ENCODE measurements at places on chromosomes 5 and 9.

GRCh38 chr9:97059626-97060025, 20.7 kb upstream of the CTSV start:
- no peak for DNase-seq

- DNase-seq, result no peak
Observed at GRCh38 chr9:32899181-32899580, 102.2 kb downstream of the APTX start.

- no peak for DNase-seq
Observed at GRCh38 chr9:108536836-108537601, 318.8 kb downstream of the ACTL7B start.

DNA sequence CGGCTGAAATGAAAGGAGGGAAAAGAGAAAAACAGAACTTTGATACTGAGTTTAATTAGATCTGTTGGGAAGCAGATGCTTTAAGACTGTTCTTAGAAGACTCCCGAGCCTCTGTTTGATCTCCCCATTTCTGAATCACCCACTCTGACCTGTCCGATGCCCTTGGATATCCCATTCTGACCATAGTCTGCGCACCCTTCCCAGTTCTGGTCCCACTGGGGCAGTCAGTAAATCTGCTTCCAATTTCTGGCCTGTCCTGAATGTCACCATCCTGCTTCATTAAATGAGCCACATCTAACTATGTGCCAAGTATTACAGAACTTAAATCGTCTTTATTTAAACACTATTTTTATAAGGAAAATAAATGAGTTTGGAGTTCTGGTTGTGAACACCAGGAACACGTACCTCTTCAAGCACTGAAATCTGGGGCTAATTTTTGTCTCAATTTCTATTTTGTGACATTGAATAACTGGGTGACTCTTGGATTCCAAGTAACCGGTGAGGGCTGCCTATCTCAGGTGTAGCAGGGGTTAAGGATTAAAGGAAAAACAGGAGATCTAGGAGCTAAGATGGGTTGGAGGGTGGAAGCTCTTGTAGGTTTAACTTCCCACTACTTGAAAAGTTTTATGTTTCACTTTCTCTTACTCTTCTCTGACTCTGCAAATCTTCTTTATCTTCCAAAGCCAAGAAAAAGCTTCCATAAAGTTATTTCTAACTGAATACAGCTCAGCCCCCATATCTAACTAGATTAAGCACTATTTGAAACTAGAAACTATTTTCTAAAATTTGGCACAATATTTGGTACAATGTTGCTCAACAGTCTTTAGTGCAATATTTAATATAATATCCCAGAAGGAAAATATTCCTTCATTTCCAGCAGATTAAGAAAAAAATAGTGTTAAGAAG, 40.1 kb downstream of the ALDH1A1 start:
- DNase-seq, result no peak

- no peak for DNase-seq
Observed at GRCh38 chr9:136314056-136314416, 10.1 kb upstream of the CCDC187 start.

DNA sequence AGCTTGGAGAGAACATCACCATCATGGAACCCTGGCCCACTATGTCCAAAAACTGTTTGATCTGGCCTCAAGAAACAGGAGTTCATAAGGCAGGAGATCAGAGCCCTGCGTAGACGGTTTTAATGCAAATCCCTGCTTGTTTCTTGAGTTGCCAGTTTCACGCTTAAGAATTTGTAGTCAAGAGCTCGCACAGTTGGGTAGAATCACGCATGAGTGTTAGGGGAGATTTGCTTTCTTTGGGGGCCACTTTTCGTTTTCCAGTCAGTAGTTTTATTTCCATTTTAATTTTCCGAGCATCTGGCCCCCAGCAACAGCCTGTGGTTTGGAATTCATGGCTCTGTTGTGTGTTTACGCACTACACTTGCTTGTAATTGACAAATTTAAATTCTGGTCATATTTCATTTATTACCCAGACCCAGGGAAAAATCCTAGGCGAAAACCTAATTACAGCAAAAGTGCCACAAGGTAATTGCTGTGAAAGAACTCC, 6.6 kb upstream of the C5orf58 start:
- DNase-seq, result no peak

- DNase-seq, result no peak
Observed at GRCh38 chr5:80191991-80192398, 63.9 kb downstream of the SERINC5 start.

DNA sequence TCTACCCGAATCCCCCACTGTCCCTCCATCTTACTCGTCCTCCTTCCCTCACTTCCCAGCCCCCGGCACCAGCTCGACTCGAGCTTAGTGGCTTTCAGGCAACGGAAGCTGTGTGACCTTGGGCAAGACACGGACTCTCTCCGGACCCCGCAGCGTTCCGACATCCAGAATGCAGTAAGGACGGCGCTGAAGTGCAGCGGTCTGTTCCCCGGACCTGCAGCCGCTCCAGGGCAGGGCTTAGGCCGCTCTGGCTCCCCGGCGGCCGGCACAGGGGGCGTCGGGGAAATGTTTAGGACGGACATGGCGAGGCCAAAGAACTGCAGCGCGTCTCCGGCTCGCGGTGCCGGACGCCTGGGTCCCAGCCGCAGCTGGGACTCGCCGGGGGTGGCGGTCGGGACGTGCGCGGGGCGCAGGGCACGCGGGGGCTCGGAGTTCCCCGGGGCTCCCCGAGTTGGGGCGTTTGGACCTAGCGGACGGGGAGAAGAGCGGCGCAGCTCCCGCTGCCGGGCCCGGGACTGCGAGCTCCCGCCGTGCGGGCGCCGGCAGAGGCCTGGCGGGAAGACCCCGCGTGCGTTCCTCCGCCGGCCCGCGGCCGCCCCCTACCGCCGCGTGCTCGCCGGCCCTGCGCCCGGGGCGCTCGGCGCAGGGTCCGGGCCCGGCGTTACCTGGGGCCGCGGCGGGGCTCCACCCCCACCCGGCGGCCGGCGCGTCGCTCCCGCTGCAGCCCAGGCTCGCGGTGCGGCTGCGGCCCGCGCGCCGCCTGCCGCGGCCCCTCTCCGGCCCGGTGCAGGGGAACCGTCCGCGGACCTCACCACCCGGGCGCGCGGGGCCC, 5.6 kb upstream of the RNF44 start:
- DNase-seq, result peak; percentile 70

- no peak for DNase-seq
Observed at GRCh38 chr5:59416026-59416425, 477.5 kb downstream of the PDE4D start.

GRCh38 chr9:111195766-111196165, 134.3 kb downstream of the OR2K2 start:
- DNase-seq, result no peak

- DNase-seq, result no peak
Observed at GRCh38 chr5:116068028-116068632, 16.7 kb upstream of the COMMD10 start.

GRCh38 chr9:22060831-22061383, 51.8 kb upstream of the CDKN2B start:
- DNase-seq, result no peak

DNA sequence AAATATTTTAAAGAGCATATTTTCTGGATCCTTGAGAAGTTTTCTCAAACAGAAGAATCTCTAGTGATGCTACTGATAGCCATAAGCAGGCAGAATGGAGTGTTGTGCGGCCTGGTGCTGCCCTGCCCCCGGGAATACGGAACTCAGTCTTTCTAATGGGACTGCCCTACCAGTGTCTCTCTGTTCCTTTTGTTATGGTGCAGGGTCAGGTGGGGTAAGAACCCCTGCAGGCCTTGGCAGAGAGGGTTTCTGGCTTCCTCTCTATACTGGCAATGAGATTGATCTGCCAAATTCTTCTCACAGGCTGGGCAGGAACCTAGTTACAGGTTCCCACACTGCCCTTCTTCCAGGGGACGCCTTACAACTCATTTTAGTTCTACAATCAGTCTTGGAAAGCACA, 2.6 kb downstream of the IL5 start:
- no peak for DNase-seq

GRCh38 chr9:4059437-4059836, 240.4 kb downstream of the GLIS3 start:
- DNase-seq, result no peak

DNA sequence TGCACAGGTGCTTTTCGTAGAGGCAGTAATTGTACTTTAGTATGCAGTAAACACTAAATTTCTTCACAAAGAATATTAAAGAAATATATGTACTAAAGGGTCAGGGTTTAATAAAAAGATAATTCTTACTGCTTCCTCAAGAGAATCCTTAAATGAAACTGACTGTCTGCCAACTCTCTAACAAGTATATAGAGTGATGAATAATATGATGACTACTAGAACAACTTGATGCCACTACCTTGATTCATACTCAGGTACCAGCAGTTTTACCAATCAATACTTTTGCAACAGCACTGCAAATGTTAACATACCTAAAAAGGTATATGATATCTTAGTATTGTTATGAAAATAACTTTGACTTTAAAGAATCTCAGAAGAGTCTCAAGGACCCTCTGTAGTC, 3.8 kb downstream of the YIPF5 start:
- DNase-seq, result no peak

DNA sequence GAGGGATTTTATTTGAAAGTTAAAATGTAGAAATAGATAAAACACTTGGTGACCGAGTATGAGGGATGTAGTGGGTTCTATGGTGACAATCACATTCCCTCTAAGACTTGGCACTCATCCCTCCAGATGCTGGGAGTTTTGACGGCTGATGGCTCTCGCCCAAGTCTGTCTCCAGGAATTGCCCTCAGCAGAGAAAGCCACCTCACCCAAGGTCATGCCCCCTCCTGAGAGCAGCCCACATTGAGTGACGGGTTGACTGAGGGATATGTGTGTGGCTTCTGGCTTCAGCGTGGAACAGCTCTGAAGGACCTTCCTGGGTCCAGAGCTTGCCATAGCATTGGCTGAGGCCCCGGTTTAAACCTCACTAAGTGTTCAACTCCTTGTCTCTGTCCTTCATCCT, 19.4 kb downstream of the CAVIN4 start:
- no peak for DNase-seq

DNA sequence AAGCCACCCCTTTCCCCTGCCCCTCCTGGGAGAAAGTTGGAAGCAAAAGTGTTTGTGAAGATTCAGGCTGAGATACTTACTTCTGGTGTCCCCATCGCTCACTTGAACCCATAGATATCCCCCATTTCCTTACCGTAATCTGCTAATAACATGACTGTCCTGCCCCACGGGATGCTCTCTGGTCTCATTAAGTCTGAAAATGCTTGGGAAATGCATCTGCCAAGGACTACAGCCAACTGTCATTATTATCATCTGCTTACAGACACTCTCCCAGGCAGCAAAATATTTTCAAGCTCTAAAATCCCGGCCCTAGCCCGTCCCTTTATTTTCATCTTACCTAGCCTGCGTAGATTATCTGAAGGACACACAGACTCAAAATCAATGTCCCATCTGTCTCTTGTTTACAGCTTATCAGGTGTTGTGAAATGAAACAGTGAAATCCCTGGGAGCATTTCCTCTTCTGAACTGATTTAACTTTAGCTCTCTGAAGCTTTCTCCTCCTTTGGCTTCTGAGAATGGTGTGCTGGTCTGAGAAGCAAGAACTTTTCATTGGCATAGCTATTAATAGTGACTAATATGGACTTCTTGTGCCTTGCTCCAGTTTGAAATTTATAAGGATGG, 126.9 kb upstream of the OSMR start:
- DNase-seq, result no peak

DNA sequence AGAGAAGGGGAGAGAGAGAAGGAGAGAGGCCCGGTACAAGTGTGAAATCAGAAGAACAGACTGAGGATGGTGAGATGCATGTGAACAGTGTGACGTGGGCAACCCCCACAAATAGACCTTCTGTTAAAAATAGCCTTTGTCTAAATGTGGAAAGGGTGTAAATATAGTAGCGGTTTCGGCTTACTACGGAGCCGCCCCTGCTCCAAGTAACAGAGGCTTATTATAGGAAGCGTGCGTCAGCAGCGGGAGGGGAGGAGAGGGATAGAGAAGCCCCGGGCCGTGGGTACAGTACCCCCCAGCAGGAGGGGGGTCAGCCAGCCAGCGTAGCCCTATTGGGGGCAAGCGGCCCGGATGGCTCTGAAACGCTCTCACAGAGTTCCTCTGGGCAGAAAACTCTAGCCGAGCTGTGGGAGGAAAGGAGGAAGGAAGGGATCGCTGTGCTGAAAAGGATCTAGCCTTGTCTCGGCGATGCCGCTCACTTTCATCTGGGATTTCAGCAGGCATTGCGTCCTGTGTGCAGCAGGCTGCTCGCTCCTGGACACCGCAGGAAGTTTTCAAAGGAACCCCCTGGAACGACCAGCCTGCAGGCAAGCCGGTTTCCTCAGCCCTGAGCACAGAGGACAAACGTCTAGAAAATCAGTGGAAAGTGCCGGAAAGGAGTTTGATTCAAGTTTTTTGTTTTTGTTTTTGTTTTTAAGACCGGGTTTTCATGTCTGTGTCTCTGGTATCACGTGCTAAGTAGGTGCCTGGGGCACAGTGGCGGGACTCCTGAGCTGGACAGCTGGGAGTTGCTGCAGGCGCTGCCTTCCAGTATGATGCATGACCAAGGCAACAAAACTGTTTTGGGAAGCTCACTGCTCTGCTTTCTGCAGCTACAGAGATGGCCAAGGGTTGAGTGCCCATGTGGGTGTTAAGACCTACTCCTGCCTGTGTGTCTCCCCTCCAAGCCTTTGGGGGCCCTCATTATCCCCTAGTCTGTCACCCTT, 146.6 kb downstream of the SEC61B start:
- no peak for DNase-seq

GRCh38 chr5:157857816-157858526, 974 bp downstream of the CLINT1 start:
- DNase-seq, result no peak

DNA sequence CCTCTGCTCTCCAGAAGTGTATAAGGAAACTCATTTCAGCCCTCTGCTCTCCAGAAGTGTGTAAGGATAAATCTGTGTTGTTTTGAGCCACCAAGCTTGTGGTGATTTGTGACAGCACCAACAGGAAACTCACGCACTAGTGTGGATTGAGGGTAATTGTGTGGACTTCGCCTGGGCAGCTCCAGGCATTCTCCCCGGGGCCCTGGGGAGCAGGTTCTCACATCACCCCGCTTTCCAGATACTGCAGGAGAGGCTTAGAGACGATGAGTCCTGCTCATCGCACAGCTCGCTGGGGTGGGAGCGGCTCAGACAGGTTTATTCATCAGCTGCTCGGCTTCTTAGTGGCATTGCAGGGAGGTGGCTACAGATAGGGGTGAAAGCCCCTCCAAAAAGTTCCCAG, 38.4 kb upstream of the RNF130 start:
- peak; percentile 5 for DNase-seq

GRCh38 chr9:38439291-38439915, 15.1 kb upstream of the IGFBPL1 start:
- DNase-seq, result no peak

DNA sequence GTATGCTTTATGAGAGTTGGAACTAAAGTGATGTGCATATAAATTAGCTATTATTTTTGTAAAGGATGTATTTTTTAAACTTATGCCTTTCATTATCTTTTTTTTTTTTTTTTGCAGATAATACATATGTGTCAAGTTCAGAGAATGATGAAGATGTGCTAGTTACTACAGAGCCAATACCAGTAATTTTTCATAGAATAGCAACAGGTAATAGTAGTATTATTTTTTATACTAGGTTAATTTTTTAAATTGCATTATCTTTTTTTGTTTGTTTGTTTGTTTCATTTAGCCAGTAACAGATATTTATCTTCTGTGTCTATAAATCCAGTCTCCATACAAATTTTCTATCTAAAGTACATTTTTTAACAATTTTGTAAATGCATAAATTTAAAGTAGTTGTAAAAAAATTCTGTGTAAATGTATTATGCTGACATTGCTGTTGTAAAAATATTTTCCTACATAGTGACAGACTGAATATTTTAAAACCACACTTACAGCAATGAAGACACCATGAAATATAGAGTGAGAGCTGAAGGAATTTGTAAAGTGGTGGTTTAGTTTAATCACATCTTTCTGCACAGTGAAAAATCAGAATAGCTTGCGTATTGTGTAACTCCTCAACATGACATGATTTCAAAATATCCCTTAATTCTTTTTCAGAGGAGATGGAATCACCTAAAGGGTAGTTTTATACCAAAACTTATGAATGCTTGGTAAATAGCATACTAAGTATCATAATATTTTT, 93.3 kb downstream of the PARP8 start:
- DNase-seq, result no peak
